Dermis microvascular lymphatic vessel endothelial cell (primary cell): ENCODE measurements at places on chromosomes 6 and 20. TPM values are rescaled to one million over a fixed set of nuclear protein-coding genes. Genes with fewer than 3 reads are reported as not detected.

HUS1B gene
- 0.51 and 1.0 TPM in 2 replicates for total RNA-seq

CALHM5 gene
- total RNA-seq, result 0.64 and 1.4 TPM in 2 replicates

LPA gene
- total RNA-seq, result not detected in 2 replicates

SLC35F1 gene
- under 0.01 TPM in 1 of 2 replicates, not detected in the other for total RNA-seq

PPP1R3G gene
- total RNA-seq, result 0.39 and 0.89 TPM in 2 replicates

MYT1 gene
- total RNA-seq, result not detected in 2 replicates

SLX4IP gene
- 2.3 and 2.6 TPM in 2 replicates for total RNA-seq

ROS1 gene
- not detected in 2 replicates for total RNA-seq

ELMO2 gene
- 16.9 and 29.7 TPM in 2 replicates for total RNA-seq
